ENCODE measurements at places on chromosomes 16 and 17. TPM values are rescaled to one million over a fixed set of nuclear protein-coding genes. Genes with fewer than 3 reads are reported as not detected.

- H3K4me1 ChIP-seq: peaks cover 10% of the 10 kb centered on the region
- H3K4me3 ChIP-seq: no peak overlapping the region
- no peaks in the 10 kb centered on the region for H3K27me3 ChIP-seq
Measured at GRCh38 chr17:17275971-17276370, 5.1 kb downstream of the COPS3 start.

- no peaks in the 10 kb centered on the region for H3K36me3 ChIP-seq
- peaks cover 21% of the 10 kb centered on the region for H3K27me3 ChIP-seq
- no peak for DNase-seq
- H3K4me1 ChIP-seq: no peaks in the 10 kb centered on the region
- no peak overlapping the region for H3K4me3 ChIP-seq
Measured at GRCh38 chr16:46428108-46429061, 192.8 kb downstream of the SHCBP1 start.

MYL4 gene
- not detected for total RNA-seq

NPIPA5 gene
- 39.4 TPM for total RNA-seq

DNA sequence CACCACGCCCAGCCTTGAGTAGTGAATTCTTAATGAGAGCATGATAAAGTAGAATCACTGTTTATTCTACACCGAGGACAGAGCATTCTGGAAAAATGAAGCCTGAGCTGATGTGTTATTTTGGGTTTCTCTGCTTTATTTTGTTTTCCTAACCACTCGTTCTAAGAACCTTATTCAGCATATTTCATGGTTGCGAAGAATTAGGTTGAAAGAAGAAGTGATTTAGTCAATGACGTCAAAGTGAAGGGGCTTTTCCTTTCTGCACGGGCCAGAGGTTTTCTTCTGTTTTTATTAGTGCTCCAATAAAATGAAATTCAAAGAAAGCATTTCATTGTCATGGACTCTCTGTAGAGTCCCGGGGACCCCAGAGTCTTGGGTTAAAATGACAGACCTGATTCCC is 178.5 kb downstream of the MAF start:
- H3K4me3 ChIP-seq: no peak overlapping the region
- no peaks in the 10 kb centered on the region for H3K27me3 ChIP-seq
- H3K36me3 ChIP-seq: no peaks in the 10 kb centered on the region
- DNase-seq: no peak

- H3K36me3 ChIP-seq: no peaks in the 10 kb centered on the region
- no peak overlapping the region for H3K27ac ChIP-seq
- no peaks in the 10 kb centered on the region for H3K4me1 ChIP-seq
Measured at GRCh38 chr16:47888142-47888541, 267.7 kb downstream of the ABCC12 start.

DNA sequence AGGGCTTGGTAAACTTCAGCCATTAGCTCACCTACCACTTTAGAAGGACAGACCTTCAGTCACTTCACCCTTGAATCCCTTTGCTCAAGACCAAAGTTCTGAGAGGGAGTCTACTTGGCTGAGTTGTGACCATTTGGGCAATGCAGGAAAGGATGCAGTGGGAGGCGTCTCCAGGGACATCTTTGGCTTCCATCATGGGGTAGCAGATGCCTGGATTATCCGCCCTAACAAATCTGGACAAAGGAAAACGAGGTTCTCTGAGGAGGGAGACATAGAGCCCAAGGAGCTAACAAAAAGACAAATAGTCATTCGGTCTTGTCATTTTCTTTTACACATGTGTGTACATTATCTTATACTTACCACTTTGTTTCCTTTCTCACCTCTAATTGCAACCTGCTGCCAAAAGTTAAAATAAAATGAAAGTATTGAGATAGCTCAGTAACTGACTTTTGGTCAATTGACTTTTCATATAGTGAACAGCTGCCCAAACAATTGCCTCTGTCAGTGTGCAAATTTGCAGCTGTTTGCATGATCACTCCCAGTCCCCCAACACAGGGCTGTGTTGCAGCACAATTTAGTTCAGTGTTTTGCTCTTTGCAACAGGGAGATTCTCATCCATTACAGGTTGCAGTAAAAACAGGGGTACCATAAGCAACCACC is 108.9 kb upstream of the EEF2KMT start:
- H3K4me1 ChIP-seq: peaks cover 3% of the 10 kb centered on the region
- no peaks in the 10 kb centered on the region for H3K36me3 ChIP-seq
- H3K27ac ChIP-seq: no peak overlapping the region
- no peak for DNase-seq

- DNase-seq: no peak
- no peaks in the 10 kb centered on the region for H3K36me3 ChIP-seq
- peaks cover 4% of the 10 kb centered on the region for H3K27me3 ChIP-seq
- H3K4me1 ChIP-seq: peaks cover 4% of the 10 kb centered on the region
- H3K27ac ChIP-seq: no peak overlapping the region
Measured at GRCh38 chr17:35146214-35146833, 1.3 kb upstream of the UNC45B start.

FOXL1 gene
- total RNA-seq: 1.4 TPM

GRCh38 chr17:68296217-68297191 is 5.2 kb downstream of the ARSG start:
- H3K4me1 ChIP-seq: peaks cover 11% of the 10 kb centered on the region
- peaks cover 50% of the 10 kb centered on the region for H3K27me3 ChIP-seq
- peak; percentile 52 for DNase-seq
- peak overlapping the region; percentile 20 for H3K27ac ChIP-seq
- H3K36me3 ChIP-seq: no peaks in the 10 kb centered on the region
